ENCODE measurements at places on chromosomes 6 and 20. TPM values are rescaled to one million over a fixed set of nuclear protein-coding genes. Genes with fewer than 3 reads are reported as not detected.

SLX4IP gene
- total RNA-seq: 1.7 TPM

ESR1 gene
- total RNA-seq: under 0.01 TPM

DNA sequence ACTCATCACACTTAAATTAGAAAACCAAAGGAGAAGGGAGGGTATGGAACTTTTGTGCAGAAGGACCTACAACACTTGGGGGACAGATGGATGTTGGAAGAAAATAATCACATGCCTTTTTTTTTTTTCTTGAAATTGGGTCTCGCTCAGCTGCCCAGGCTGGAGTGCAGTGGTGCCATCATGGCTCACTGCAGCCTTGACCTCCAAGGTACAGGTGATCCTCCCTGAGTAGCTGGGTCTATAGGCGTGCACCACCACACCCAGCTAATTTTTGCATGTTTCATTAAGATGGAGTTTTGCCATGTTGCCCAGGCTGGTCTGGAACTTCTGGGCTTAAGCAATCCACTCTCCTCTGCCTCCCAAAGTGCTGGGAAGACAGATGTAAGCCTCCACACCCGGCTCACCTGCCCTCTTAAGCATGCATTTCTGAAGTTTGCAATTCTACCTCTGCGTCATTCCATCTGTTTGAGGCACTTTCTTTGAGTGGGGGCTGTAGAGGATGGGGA lies 370.8 kb upstream of the JARID2 start:
- no peak for DNase-seq

DNA sequence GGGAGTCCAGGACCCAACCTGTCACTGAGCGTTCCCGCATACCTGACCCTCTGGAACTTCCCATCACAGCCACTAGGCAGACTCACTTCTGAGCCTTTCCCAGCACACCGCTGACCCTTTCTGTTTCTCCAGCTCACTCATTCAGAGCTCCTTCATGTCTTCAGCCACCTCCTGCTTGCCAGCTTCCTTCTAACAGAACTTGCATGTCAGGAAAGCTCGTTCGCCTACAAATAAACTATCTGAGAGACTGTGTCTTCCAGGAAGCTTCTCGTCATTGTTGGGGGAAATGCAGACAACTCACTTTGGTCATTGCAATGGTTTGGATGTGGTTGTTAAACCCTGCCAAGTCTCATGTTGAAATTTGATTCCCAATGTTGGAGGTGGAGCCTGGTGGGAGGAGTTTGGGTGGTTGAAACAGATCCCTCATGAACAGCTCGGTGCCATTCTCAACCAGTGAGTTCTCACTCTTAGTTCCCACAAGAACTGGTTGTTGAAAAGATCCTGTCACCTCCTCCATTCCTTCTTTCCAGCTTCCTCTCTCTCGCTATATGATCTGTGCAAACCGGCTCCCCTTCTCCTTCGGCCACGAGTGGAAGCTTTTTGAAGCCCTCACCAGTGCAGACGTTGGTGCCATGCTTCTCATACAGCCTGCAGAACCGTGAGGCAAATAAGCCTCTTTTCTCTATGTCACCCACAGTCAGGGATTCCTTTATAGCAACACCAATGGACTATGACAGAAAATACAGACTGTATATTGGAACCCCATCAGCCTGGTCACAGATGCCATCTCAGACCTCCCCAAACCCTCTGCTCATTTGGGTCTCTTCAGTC lies 1.4 kb upstream of the MUC21 start:
- DNase-seq: peak; percentile 37

DNA sequence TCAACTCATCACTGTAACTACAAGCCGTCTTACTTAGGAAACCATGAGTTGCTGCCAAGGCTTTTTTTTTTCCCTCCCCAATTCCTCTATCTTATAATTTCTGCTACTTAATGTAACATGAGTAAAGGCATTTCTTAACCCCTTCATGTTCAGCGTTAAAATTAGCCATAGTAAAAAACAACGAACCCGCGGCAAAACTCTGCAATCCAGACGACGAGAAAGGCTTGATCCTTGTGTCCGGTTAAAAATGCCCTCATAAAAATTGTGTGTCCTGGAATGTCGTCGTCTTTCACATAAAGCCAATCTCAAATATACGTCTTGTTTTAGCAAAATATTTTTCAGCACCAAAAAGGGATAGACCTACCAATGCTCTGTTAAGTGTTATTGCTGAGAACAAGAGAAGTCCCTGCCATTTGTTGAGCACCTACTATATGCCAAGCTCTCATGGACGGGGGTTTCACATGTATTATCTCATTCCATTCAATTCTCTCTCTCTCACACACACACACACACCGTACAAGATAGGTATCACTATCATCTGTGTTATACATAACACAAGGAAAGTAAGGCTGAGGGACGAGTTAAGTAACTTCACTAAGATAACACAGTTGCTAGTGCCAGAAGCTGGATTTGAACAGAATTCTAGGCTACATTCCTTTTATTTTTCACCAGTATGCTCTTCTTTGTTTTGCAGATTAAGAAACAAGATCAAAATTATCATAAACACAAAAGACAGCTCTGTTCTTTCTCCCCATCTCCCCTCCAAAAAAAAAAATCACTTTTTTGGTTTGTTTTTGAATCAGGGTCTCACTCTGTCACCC lies 683 bp upstream of the ARHGAP18 start:
- no peak for DNase-seq

- DNase-seq: no peak
Measured at GRCh38 chr6:135084001-135084915, 29.6 kb upstream of the HBS1L start.

- DNase-seq: no peak
Measured at GRCh38 chr6:92784235-92784634, 635.1 kb downstream of the EPHA7 start.

GRCh38 chr6:36248980-36249379 lies 20.9 kb upstream of the PNPLA1 start:
- DNase-seq: peak; percentile 70
